ENCODE measurements at places on chromosomes 16 and 17.

DNA sequence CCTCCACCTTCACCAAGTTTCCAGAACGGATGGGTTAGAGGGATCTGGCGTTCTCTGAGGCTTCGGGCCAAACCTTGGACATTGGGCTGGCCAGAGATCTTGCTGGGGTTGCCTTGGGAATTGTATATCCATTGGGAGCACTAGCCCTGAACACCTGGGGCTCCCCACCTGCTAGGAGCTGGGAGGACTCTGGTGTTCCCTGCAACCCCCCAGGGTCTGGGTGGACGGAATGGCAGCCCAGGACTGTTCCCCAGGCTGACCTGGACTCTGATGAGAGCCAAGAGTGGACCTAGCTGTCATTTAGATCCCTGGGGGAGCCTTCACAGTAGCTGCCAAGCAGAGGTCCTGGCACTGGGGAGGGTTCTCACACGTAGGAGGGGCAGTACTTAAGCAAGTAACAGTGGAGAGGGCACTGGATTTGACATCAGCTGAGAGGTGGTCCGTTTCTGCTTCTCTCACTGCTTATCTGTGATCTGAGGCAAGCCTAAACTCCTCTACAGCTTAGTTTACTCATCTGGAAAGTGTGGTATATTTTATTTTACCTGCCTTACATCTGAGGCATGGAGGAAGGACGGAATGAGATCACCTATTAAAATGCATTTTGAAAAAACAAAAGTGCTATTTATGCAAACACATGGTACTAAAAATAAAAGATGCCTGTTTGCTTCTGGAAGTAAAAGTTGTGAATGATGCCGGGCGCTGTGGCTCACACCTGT is 11.7 kb downstream of the SOCS3 start:
- DNase-seq: no peak

GRCh38 chr16:57993897-57994296 is 6.6 kb downstream of the ZNF319 start:
- no peak for DNase-seq

DNA sequence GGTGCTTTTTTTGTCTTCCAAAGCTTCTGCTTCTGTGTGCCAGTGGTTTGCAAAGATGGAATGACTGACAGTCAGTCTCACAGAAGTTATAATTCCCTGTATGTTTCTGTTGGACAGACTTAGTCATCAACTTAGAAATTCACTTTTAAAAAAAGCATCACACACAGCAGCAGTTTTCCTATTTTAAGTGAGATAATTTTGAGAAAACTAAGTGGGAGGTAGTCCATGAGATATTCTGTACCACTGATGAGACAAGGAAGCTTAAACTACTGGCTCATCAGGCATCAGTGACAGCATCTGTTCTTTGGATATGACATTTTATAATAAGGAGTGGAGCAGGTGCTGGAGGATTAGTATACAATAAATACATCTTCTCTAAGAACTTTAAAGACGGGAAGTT is 20.0 kb downstream of the CNP start:
- DNase-seq: no peak

- DNase-seq: peak; percentile 59
Measured at GRCh38 chr17:37273409-37274051, 102.3 kb upstream of the C17orf78 start.

- no peak for DNase-seq
Measured at GRCh38 chr16:10210944-10211343, 28.7 kb upstream of the GRIN2A start.

- peak; percentile 65 for DNase-seq
Measured at GRCh38 chr16:50627419-50627818, 53.7 kb downstream of the SNX20 start.

DNA sequence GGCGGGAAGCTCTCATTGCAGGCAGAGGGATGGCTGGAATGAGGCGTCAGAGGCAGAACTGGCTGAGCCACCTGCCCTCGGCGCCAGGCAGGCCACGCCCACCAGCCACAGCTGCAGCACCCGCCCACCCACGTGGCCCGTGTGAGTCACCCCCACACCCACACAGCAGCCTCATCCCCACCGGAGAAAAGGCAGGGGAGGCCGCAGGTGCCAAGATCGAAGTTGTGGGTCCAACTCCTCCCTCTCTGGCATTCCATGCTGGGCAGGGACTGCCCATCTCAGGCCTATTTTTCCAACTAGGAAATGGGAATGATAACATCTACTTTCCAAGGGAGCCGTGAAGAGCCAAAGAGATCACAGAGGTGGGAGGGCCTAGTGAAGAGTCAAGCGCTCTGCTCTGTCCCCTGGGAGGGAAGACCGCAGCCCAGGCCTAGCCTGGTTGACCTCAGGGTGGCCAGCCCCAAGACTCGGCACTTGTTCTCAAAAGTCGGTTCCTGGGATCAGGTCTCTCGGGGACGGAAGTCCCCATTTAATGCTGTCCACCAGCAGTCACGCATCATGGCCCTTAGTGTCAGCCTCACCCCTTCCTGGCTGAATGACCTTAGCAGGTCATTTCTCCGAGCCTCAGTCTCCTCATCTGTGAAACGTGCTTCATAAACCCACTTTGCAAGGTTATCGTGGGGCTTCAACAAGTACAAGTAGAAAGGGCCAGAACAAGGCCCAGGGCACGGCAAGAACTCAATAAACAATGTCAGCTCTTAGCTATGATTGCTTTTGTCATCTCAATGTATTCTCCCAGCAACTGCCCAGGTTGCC is at the start of gene TRPV3:
TSS of gene TRPV3 (minus strand) at position 45 of the 816 bp plus-strand sequence. CDS start 2,962 bp downstream, outside the sequence.
- peak; percentile 73 for DNase-seq
